ENCODE measurements at places on chromosomes 13 and 19.

DNA sequence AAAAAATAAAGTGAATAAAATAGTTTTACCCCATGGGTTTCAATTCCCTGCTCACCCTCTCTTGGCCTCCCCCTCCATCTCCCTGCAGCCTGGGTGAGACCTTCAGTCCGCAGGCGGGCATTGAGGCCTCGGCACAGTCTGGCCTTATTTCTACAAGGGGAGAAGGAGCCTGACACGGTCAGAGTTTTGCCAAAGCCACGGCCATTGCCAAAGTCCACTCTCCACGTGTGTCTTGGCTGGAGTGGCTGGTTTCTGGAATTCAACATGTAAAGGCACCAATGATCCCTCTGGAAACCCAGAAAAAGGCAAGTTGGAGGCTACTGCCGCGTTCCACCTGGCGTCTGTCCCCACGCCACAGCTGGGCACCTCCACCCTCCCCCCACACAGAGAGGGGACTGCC is 43.4 kb upstream of the SPACA7 start:
- no peak for DNase-seq

GRCh38 chr13:76903544-76904162 is 17.4 kb upstream of the KCTD12 start:
- DNase-seq, result peak; percentile 52

GRCh38 chr13:51330791-51331190 is 8.7 kb upstream of the SERPINE3 start:
- no peak for DNase-seq

GRCh38 chr19:8194528-8195267 is 14.5 kb upstream of the CERS4 start:
- DNase-seq, result no peak

- DNase-seq, result no peak
Measured at GRCh38 chr13:77820431-77821149, 98.0 kb downstream of the EDNRB start.

- DNase-seq, result peak; percentile 83
Measured at GRCh38 chr19:46009530-46010510, 13.0 kb downstream of the PGLYRP1 start.

DNA sequence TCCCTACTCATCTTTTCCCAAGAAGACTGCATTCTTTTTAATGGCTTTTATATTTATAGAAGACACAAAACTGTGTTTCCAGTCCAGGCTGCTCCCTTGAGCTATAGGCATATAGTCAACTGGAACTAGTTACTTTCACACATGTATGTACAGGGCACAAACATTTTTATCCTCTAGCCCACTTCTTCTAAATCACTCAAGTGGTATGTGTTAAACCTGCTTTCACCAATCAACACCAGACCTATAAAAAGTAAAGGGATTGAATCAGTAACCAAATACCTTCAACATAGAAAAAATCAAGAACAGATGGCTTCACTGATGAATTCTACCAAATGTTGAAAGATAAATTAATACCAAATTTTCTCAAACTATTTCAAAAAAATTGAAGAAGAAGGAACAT is 584.2 kb upstream of the SLITRK1 start:
- DNase-seq, result no peak

DNA sequence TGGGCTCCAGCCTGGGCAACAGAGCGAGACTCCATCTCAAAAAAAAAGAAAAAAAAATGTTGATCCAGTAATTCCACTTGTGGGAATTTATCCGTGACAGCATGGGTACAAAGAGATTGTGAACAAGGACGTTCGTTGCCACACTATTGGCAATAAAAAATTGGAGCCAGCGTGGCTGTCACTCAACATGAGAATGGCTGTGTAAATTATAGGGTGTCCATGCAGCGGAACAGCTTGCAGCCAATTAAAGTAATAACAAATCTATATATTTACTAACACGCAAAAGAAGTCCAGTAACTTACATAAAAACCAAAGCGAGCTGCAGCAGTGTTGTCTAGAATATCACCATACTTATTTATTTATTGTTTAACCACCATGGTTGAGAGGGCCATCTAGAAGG is 19.3 kb downstream of the DPF1 start:
- DNase-seq, result no peak

DNA sequence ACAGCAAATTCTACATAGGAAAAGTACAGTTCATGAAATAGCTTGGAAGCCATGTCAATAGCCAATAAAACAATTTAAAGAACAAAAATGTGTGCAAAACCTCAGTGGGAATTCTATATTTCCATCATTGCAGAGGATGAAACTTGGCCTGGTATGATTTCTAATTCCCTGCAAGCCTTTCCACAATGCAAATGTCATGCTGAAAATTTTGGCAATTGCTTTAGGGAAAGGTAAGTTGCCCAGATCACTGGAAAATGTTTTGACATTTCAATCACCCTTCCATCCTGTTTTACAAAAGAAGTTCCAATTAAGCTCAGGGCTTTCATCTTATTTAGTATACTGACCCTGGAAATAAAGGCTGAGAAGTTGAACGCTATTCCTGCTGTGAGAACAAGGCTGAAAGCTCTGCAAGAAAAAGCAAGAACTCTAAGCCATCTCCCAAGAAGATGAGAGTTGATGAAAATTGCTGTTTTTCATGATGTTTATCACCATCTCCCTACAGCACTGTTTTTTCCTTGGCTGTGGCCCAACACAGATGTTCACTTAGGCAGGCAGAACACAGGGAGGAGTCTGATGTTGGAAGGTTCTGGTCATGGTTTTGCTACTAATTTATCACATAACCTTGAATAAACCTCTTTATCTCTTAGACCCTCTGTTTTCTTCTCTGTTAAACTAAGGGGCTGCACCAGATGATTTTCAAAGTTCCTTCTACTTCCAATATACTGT is 263.7 kb downstream of the KCTD12 start:
- DNase-seq, result no peak

GRCh38 chr13:96993634-96994016 is 651 bp downstream of the OXGR1 start:
- DNase-seq, result no peak

DNA sequence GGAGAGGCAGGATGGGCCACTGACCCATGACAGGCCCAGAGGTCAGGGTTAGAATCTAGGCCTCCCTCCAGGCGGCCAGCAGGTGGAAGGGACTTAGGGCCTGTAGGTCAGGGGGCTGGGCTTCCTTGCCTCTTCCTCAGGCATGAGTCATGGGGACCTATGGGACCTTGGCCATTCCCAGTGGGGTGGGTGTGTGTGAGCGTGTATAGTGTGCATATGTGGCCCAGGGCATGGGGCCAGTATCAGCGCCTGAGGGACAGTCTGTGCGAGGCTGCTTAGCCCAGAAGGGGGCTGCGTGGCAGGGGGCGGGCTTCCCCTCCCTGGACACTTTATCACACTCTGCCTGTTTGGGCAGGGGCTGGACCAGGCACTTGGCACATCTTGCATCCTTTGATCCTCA is 13.3 kb downstream of the KCTD15 start:
- DNase-seq, result no peak

GRCh38 chr19:16297575-16298178 is 26.9 kb upstream of the KLF2 start:
- no peak for DNase-seq

DNA sequence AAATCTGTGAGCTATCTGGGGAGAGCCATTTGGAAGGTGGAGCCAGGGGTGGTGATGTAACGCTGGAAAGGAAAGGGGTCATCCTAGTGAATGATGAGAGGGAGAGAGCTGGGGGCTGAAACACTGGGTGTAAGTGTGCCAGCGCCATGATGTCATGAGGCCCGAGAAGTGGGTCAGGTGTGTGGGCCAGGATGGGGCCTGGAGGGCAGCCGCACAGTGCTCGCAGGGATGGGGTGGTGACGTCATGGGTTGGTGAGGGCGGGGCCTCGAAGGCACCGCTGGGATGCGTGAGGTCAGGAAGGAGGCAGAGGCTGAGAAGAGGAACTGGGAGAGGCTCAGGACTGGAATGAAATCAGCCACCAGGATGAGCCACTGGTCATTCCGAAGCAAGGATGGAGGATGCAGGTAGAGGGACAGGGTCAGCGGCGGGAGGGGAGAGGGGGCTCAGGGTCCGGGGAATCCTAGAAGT is 4.4 kb downstream of the CCDC61 start:
- DNase-seq, result peak; percentile 84

DNA sequence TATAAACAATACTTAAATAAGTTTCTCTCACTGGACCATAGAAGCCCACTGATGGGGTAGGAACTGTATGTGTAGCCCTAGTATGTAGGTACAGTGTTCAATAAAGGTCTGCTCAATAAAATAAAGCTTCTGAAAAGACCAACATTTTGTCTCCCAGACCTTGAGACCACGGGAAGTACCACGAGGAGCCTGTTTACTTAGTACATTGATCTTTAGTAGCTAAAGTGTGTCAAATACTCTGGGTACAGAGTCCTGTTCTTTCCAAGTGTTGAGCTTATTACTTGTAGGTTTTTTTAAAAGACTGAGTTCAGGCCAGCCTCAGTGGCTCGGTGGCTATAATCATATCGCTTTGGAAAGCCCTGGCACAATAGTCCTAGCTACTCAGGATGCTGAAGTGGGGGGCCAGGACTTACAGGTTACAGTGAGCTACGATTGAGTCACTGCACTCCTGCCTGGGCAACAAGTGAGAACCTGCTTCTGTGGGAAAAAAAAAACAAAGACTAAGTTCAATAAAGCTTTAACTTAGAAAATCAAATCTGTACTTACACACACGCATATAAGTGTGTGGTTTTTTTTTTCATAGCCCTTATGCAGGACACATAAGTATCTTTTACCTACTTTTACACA is 3.4 kb downstream of the MTRF1 start:
- no peak for DNase-seq

GRCh38 chr19:28221736-28222135 is 991.2 kb downstream of the UQCRFS1 start:
- no peak for DNase-seq

DNA sequence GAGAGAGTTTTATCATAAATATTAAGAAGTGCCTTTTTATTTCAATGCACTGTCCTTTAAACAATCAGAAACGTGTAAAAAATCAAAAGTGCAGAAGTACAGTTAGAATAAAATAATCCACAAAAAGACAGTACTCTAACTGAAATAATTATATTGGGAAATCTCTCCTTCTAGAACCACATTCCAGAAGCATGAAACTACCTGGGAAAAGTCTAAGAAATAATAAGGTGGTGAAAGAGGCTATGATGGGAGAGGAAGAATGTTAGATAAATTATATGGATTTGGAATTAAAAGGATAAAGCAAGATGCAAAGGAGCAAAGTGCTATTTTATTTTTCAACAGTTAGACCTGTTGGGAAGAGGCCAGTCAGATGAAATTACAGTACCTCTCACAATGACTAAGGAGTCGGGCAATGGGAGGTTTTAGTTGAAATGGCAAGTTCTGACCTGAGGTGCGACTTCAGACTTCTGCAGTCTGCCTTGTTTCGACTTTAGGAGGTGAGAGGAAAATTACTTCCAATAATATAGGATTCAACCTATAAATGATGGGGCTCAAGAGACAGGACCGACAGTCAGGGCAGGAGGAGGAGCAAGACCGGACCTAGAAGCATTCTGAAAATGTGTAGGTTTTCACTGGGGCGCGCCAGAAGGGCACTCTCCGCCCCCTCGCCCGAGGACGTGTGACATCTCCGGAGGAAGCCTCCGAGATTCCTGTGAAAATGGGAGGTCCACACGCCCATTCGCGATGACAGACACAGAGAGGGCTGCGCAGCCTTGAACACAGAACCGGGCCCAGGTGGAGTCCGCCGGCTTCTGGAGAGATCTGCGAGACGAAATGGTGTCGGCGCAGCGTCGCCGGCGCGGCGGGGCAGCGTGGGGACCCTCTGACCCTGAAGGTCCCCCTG is 717 bp downstream of the SPRYD7 start:
- peak; percentile 45 for DNase-seq

Data from dorsolateral prefrontal cortex (tissue), 122 donors.